Activated naive CD8-positive, alpha-beta T cell treated with anti-CD3 and anti-CD28 coated beads for 36 hours (primary cell): ENCODE measurements at places on chromosomes 5 and 9. TPM values are rescaled to one million over a fixed set of nuclear protein-coding genes. Genes with fewer than 3 reads are reported as not detected.

DNA sequence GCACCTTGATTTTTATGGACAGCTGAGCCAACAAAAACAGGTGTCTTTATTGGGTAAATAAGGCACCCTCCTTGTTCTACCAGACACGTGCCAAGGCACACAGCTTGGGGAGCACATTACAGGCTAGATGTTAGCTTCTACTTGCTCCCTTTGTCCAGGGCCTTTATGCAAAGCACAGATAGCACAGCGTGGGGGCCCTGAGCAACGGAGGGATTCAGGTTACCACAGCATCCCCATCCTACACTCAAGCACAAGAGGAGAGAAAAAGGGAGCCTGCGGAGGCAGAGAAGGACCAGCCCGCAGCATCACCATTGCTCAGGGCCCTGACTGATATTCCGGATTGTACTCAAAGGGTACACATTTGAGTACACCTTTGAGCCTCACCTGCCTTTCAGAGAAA lies 181.7 kb upstream of the KIF2A start:
- H3K27ac ChIP-seq = no peak overlapping the region
- no peak for DNase-seq
- H3K4me3 ChIP-seq = no peak overlapping the region
- H3K27me3 ChIP-seq = no peaks in the 10 kb centered on the region

- no peaks in the 10 kb centered on the region for H3K27me3 ChIP-seq
- H3K36me3 ChIP-seq = peaks cover 4% of the 10 kb centered on the region
- no peak for DNase-seq
- no peak overlapping the region for H3K27ac ChIP-seq
- no peaks in the 10 kb centered on the region for H3K4me1 ChIP-seq
Measured at GRCh38 chr5:74895906-74896305, 29.7 kb upstream of the FAM169A start.

GRCh38 chr9:32723789-32724325 lies 59.5 kb upstream of the TMEM215 start:
- H3K4me1 ChIP-seq = no peaks in the 10 kb centered on the region
- H3K27ac ChIP-seq = no peak overlapping the region
- no peaks in the 10 kb centered on the region for H3K27me3 ChIP-seq
- no peaks in the 10 kb centered on the region for H3K36me3 ChIP-seq
- no peak for DNase-seq

DNA sequence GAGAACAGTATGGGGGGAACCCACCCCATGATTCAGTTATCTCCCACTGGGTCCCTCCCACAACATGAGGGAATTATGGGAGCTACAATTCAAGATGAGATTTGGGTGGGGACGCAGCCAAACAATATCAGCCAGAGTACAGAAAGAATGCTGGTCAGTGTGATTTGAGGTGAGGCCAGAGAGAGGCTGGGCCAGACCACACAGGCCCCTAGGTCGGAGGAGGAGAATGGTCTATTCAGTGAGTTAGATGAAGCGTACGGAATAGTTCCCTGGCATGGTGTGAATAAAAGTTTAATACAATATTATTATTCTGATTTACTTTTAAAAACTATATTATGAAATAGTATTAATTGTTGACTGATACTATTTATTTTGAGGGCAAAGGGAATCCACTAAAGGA lies 39.7 kb downstream of the PCSK5 start:
- H3K4me1 ChIP-seq = peaks cover 23% of the 10 kb centered on the region
- H3K4me3 ChIP-seq = no peak overlapping the region
- no peaks in the 10 kb centered on the region for H3K27me3 ChIP-seq
- no peak for DNase-seq
- H3K36me3 ChIP-seq = peaks cover 25% of the 10 kb centered on the region

- peaks cover 45% of the 10 kb centered on the region for H3K4me1 ChIP-seq
- H3K27ac ChIP-seq = peak overlapping the region; percentile 92
Measured at GRCh38 chr9:129237164-129237611, 59.1 kb upstream of the IER5L start.

Gene KCNT1
- not detected for total RNA-seq

Gene SLC25A2
- total RNA-seq = not detected

Gene MAP1B
- total RNA-seq = 0.27 TPM

Gene PCDHGA12
- total RNA-seq = 0.08 TPM

Gene HTR4
- total RNA-seq = not detected

Gene PCDHGC5
- not detected for total RNA-seq

Gene EGFLAM
- total RNA-seq = not detected
